ENCODE measurements at places on chromosomes 12 and 14. TPM values are rescaled to one million over a fixed set of nuclear protein-coding genes. Genes with fewer than 3 reads are reported as not detected.

GRCh38 chr14:96126783-96127271 is 77.8 kb upstream of the BDKRB2 start:
- DNase-seq: no peak

Gene KCNA1
- not detected for polyA plus RNA-seq

DNA sequence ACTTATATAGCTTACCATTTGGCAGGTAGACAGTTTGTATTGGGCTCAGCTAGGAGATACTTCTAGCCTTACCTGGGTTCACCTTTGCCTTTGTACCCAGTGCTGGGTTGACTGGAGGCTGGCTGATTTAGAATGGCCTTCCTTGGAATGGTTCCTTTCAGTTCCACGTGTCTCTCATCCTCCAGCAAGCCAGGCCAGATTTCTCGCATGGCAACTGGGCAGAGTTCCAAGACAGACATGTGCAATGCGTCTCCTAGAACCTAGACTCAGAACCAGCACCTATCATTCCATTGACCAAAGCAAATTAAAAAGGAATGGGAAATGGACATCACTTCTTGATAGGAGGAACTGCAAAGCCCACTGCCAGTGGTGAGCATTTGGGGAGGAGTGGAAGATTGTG is 79.1 kb upstream of the BDKRB2 start:
- DNase-seq: no peak

Gene KCNMB4
- polyA plus RNA-seq: 0.20 TPM

Gene PTGER2
- polyA plus RNA-seq: 0.04 TPM

- no peak for DNase-seq
Measured at GRCh38 chr12:26112232-26112631, 12.6 kb downstream of the BHLHE41 start.

- DNase-seq: no peak
Measured at GRCh38 chr12:112964067-112964670, 14.2 kb upstream of the OAS2 start.

DNA sequence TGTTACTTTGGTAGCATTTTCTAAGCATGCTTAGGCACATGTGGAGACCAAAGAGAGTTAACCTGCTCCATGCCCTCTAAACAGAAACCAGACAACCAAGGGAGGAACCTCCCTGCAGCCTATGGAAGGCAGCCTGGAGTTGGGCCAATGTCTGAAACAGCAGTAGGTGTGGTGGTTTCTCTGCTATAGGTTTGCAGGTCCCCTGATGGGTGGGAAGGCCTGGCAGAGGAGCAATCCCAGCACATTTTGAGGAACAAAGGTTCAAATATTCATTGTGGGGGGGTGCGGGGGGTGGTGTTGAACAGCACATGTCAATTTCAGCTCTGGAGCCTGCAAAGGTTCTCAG is 65.4 kb downstream of the DACT1 start:
- DNase-seq: no peak

- no peak for DNase-seq
Measured at GRCh38 chr14:68173227-68173972, 353.8 kb downstream of the RAD51B start.

Gene FOXN4
- polyA plus RNA-seq: not detected

Gene MYO1H
- polyA plus RNA-seq: not detected

- no peak for DNase-seq
Measured at GRCh38 chr12:47236109-47236714, 156.5 kb upstream of the AMIGO2 start.

- no peak for DNase-seq
Measured at GRCh38 chr12:88884600-88884999, 304.3 kb upstream of the KITLG start.

DNA sequence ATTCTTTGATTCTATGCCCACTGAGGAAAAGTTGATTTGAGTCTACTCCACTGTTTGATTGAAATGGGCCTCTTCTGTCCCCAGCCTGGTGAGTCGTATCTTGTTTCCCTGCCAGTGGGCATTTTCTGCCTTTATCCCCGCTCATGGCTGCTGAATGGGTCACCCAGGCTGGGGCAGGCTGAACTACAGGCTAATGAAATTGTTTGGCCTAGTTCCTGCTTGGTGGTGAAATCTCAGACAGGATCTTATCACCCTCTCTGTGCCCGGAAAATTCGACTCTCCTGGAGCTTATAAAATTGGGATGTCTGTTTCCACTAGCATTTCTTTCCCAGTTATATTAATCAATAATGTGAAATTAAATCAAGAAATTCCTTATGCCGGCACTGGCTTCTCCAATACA is 65.0 kb downstream of the CHST11 start:
- DNase-seq: no peak

- no peak for DNase-seq
Measured at GRCh38 chr12:97203408-97203807, 259.2 kb upstream of the RMST start.

DNA sequence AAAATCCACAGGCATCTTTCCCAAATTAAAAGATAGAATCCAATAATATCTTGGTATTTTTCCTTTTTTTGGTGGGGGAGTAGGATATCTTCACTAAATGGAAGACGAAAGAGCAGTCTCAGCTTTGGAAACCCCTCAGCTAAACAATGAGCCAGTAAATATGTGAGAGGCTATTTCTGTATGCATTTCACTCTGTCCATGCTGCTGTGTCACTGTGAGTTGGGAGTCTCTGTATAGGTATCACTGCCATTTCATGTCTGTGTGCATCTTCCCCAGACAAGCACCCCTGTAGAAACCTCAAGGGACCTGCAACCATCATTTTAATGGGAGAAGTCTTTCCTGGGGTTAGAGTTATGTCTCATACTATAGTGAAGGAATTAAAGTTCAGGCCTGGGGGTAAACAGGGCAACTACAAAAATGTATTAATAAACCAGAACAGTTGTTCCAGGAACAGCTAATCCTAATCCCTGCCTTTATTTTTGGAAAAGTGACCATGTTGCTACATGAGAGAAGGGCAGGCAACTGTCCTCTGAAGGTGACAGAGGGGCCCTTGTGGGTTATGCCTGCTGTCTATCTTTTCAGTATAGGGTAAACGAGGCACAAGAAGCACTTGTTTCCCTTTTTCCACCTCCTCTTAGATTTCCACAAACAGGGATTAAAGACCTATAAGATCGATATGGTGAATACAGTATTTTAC is 11.3 kb upstream of the STAC3 start:
- no peak for DNase-seq

DNA sequence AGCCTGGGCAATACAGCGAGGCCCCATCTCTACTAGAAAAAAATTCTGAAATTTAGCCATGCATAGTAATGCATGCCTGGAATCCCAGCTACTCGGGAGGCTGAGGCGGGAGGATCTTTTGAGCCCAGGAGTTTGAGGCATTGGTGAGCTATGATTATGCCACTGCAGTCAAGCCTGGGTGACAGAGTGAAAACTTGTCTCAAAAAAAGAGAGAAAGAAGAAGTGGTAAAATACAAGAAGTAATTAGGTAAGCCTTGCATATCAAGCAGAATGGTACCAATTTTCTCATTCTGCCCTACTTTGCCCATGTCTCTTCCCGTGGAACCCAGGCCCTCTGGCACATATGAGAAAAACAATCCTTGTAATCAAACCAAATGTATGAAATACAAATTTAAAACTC is 70.7 kb downstream of the SUSD6 start:
- no peak for DNase-seq

- DNase-seq: no peak
Measured at GRCh38 chr12:2488596-2488995, 306.2 kb upstream of the FKBP4 start.

DNA sequence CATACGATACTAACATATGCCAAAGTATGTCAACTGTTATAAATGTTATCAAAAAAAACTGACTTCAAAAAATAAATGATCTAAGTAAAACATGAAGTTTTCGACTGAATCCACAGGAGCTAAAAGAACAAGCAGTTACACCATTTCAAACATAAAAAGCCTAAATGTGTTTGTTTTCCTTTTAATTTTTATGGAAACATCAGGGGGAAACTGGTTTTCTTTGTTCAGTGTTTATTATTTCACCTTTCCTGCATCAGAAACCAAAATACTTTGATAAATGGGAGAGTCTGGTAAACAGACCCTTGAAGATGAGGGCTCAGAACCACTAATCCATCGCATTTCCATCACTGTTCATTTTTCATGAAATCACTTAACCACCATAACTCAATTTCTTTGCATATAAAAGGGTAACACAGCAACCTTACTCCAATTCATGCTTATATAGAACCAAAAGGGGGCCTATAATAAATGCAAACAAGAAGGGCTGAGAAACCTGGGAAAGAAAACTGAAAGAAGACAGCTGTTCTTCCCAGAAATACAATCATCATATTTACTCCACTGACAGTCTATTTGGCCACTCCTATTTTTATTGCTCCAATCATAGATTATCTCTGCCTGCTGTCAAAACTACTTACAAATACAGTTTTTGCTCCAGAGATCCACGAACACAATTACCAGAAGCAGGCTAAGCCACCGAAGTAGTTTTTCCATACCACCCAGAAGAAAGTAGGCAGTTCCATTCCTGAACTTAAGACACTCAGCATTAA is 17.0 kb downstream of the FGD6 start:
- peak; percentile 77 for DNase-seq

Gene NELL2
- polyA plus RNA-seq: not detected

Gene OAS2
- 52.1 TPM for polyA plus RNA-seq

Gene ASB2
- polyA plus RNA-seq: not detected

Gene KRT7
- 509 TPM for polyA plus RNA-seq

DNA sequence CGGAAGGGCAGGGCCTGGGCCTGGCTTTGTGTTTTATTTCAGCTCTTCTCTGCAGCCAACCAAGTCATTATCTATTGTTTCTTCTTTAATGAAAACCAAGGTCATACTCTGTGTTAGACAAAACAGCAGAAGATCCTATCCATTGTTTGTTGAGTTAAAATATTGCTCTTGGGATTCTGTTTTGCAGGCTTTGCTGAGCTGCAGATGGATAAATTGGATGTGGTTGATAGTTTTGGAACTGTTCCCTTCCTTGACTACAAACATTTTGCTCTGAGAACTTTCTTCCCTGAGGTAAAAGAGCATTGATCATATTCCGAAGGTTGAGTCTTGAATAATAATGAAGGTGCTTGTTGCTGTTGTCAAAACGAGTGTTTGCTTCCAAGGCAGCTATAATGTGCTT is 106.6 kb downstream of the PLXNC1 start:
- no peak for DNase-seq

Gene SERPINA5
- not detected for polyA plus RNA-seq

Gene IRAK3
- 0.06 TPM for polyA plus RNA-seq

- DNase-seq: no peak
Measured at GRCh38 chr12:60043236-60043635, 447.4 kb downstream of the SLC16A7 start.

Gene MYL2
- polyA plus RNA-seq: 0.30 TPM

- no peak for DNase-seq
Measured at GRCh38 chr12:24027352-24027751, 77.9 kb upstream of the SOX5 start.

DNA sequence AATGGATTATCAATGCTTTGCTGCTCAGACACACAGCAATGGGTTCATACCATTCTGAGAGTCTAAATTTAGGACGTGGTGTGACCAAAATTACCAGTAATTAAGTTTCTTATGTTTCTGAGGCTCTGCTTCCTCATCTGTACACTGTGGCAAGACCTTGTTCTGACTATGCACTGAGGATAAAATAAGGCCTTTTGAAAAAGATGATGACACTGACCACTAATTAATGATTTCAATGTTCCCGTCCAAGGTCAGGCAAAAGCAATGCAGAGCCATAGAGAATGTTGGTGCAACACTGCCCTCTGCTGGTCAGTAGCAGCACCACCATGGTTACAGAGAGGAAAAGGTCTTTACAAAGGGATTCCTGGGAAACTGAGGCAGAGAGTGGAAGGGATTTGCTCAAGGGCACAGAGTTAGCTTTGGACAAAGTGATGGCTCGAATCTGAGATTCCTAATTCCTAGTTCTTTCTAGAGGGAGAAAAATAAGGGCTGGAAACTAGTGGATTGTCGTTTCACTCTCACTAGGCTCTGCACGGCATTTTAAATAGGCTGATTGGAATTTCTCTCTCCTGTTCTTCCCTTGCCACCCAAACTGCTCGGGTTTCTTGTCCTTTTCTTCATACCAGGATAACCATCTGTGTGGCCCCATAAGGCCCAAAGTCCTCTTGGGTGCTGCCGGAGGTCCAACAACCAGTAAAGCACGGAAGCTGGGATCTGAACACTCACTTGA is 22.3 kb upstream of the P2RX7 start:
- no peak for DNase-seq

DNA sequence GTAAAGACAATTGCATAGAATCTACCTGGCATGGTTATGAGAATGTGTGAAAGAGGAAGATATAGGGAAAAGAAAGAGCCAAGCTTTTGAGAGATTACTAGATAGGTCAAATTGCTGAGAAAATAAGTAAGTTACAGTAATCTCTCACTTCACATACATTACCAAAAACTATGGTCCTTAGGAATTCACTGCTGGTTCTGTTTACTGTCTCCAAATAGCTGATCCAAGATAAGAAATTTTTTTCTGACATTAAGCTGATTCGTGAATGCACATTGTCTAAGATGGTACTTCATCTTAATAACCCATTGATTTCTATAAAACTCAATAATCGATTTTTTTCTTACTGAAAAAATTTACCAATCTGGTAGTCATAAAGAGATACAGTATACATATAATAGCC is 17.4 kb downstream of the SIX1 start:
- no peak for DNase-seq

Gene NUP37
- polyA plus RNA-seq: 60.2 TPM

DNA sequence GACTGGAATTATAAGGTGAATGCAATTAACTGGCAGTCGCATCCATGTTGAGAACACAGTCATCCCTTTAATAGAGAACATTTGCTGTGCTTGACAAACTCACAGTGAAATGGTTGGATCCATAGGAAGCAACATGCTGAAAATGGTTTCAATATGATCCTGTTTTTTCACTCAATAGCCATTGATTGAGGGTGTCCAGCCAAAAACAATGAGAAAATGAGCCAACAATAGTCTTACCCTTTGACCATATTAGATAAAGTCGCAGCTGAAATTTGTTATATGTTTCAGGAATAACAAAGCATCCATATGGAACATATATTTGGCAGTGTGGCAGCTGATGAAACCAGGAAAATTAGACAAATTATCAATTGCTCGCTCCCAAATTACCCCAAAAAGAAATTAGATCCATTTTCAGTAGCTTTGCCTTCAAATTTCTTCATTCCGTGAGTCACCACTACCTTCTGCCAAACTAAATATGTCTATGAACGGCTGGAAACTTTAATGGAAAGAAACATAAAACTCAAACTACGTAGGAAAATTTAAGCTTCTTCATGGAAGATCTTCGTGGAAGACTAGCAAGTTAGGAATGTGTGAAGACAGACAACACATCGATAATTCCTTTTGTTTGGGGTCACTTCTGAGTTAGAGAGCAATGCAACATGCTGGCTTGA is 17.4 kb downstream of the IGF1 start:
- no peak for DNase-seq

- no peak for DNase-seq
Measured at GRCh38 chr14:45135156-45135555, 574 bp upstream of the FANCM start.

- no peak for DNase-seq
Measured at GRCh38 chr12:120194226-120194533, 335 bp downstream of the GCN1 start.

GRCh38 chr12:51887476-51888315 is at the start of gene ANKRD33:
Gene ANKRD33 (plus strand): TSS chr12:51888103. CDS start chr12:51888187, 84 bp downstream.
- no peak for DNase-seq
